ENCODE measurements at places on chromosomes 16 and 17. TPM values are rescaled to one million over a fixed set of nuclear protein-coding genes. Genes with fewer than 3 reads are reported as not detected.
A peak's percentile ranks its signal among the peaks of the same experiment; 100 is the strongest.

The KRTAP4-16 gene
- total RNA-seq, result not detected

The C16orf74 gene
- 2.3 TPM for total RNA-seq

The DBF4B gene
- 5.0 TPM for total RNA-seq

- no peak for DNase-seq
These were observed 20.5 kb downstream of the MYO15A start for GRCh38 chr17:18129041-18129502.

- DNase-seq, result no peak
These were observed 5.7 kb upstream of the C1QTNF8 start for GRCh38 chr16:1101573-1102332.

GRCh38 chr17:77462553-77463497, 322.1 kb downstream of the SEC14L1 start:
- DNase-seq, result peak; percentile 17

- peak; percentile 82 for DNase-seq
These were observed 13.3 kb upstream of the YWHAE start for GRCh38 chr17:1413281-1413791.

DNA sequence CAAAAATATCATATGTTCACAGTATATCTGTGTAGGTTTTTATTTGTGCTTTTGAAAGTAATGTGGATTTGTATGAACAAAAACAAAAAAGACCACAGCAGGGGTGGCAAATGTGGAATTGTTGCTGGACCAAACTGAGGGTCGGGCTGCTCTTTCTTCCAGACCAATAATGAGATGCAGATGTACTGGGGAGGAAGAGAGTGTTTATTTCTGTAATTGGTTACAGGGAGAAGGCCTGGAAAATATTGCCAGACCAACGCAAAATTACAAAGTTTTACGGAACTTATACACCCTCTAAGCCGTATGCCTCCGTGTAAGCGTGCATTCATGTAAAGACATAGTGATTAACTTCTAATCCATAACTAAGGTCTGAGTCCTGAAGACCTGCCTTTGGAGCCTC, 353.9 kb upstream of the C16orf82 start:
- DNase-seq, result no peak
